D341Med (cell line): ENCODE measurements at places on chromosomes 1 and 21.

- DNase-seq = peak; percentile 72
Observed at GRCh38 chr1:226737819-226738420, 1.2 kb downstream of the ITPKB start.

- no peak for DNase-seq
Observed at GRCh38 chr1:247290576-247290975, 34.7 kb downstream of the VN1R5 start.

DNA sequence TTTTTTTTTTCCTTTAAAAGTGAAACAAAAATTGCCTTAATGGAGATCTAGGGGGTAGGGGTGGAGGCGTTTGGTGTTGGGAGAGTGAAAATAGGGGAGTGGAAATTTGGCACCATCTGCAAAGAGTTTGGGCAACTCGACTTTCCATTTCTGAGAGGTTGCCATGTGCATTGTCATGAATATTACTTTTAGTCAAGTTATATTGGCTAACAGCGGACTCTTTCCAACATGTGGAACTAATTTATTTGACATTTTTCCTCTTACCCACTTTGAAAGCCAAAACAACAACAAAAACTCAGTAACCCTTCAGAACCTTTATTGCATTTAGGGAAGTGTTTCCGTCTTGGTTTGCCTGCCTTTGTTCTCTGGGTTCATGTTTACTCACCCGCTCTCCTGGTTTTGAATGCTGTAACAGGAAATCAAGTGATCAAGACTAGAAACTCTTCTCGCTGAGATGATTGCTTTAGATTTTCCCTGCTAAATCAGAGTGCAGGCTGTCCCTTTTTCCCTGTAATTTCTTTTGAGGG is 70.4 kb downstream of the CACHD1 start:
- DNase-seq = no peak

GRCh38 chr1:186404454-186405051 is 28.9 kb downstream of the ODR4 start:
- DNase-seq = peak; percentile 53

- DNase-seq = no peak
Observed at GRCh38 chr1:200154069-200154767, 126.7 kb downstream of the NR5A2 start.

DNA sequence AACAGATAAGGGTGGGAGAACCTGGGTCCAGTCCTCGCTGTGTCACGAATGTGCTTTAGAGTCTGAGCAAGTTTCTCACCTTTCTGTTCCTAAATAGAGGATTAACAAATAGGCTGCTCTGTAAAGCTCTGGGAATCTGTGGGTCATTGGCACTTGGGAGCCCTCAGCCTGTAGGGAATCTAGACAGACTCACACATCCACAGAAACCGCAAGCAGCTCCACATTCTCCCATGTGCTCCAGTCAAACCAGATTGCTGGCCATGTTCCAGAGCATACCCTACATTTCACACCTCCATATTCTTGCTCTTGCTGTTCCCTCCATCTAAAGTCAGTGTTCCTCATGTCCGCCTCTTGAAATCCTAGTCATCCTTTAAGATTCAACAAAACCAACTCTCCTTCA is 7.8 kb upstream of the AHCYL1 start:
- no peak for DNase-seq

- peak; percentile 60 for DNase-seq
Observed at GRCh38 chr1:9852410-9853248, 28.9 kb upstream of the CLSTN1 start.

DNA sequence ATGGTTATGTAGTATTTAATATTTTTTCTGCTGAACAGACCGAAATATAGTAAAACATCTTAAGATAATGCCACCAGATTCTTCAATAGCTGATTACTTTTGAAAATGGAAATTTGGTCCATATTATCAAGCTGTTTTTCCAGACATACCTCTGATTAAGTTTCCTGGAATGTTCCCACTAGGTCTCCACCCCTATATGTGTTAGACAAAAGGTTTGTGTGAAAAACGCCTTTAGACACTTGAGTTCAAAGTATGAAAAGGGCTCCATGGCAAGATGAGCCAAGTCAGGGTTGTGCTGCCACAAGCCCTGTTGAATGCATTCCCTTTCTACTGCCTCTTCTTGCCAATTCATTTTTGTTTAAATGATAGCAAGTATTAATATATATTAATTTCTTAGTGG is 52.7 kb downstream of the ZBTB17 start:
- no peak for DNase-seq

GRCh38 chr1:164628772-164629171 is 69.8 kb downstream of the PBX1 start:
- no peak for DNase-seq

- DNase-seq = no peak
Observed at GRCh38 chr1:170114906-170115305, 30.9 kb upstream of the NTMT2 start.

DNA sequence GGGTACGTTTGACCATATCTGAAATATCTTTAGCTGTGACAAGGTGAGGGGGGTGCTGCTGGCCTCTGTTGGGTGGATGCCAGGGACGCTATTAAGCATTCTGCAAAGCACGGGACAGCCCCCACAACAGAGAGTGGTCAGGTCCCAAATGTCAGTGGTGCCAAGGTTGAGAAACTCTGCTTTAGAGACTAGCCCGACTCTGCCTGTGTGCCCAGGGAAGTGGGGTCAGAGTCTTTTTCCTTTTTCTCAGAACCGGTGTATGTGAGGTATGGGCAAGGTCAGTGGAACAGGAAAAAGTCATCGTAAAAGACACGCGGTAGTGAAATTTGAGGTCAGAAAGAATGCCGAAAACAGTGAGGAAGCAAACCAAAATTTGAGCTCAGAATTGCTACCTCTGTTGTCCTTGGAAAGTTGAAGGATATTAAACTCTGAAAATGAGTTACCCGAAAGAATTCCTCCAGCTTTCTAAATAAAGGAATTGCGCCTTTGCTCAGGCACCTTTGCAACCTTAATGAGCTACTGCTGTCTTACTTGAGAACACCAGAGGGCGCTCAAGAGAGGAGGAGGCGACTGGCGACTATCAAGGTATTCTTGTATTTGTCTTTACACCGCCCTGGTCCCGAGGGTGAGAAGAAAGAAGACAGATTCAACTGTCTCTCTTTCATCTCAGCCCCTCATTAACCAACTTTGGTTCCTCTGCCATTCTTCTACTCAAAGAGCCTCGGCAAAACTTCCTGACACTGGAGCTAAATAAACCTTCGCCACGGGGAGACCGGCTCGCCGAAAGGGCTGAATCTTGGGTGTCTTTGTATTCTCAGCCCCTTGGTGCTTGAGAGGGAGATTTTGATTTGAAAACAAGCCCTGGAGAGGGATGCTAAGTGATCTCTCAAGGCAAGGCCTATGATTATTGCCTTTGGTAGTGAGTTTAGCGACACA is 85.4 kb upstream of the OLIG2 start:
- DNase-seq = peak; percentile 75

DNA sequence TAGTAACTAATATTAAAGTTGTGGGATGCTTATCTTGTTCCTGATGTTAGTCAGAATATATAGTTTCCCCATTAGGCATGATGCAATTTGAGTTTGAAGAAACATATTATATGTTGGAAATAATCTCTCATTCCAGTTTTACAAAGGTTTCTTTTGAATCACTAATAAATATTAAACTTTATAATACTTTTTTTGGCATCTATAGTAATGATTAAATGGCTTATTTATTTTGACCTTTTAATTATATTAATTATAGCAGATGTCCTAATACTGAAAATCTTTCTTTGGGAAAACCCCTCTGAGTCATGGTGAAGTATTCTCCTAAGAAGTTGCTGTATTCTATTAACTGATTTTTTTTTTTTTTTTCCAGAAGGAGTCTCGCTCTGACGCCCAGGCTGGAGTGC is 28.5 kb upstream of the PTGS2 start:
- no peak for DNase-seq

DNA sequence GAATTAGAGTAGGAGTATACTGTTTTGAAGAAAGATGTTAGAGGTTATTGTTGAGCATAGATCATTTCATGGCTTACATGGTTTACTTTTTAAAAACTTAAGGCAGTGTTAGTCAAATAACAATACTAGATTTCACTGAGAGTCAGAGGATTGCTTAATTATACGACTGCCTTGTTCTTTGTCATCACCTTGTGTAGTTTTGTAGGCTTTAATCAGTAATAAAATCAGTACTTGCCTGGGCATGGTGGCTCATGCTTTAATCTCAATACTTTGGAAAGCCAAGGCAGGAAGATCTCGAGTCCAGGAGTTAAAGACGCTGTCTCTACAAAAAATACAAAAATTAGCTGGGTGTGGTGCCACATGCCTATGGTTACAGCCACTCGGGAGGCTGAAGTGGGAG is 41.3 kb upstream of the GPR52 start:
- no peak for DNase-seq

- DNase-seq = no peak
Observed at GRCh38 chr1:81617308-81617967, 183.3 kb upstream of the ADGRL2 start.

- DNase-seq = no peak
Observed at GRCh38 chr1:59345221-59345620, 48.3 kb downstream of the FGGY start.

DNA sequence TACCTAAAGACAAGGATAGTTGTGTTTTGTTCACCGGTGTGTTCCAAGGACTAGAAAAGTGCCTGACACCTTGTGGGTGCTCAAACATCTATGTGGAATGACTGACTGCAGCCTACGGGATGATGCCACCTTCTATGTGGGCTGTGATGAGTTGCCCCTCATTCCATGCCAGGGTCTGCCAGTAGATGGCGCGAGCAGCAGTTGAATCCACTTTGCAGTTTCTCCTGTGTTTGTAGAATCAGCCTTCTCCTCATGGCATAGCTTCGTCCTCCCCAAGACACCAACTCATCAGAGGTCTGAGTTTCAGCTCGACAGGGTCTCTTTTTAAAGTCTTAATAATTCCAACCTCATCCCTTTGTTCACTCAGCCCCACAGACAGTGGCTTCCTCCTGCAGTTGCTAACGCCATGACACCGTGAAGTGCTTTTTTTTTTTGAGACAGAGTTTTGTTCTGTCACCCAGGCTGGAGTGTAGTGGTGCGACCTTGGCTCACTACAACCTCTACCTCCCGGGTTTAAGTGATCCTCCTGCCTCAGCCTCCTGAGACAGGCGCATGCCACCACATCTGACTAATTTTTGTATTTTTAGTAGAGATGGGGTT is 133.7 kb downstream of the CAPN8 start:
- peak; percentile 65 for DNase-seq

DNA sequence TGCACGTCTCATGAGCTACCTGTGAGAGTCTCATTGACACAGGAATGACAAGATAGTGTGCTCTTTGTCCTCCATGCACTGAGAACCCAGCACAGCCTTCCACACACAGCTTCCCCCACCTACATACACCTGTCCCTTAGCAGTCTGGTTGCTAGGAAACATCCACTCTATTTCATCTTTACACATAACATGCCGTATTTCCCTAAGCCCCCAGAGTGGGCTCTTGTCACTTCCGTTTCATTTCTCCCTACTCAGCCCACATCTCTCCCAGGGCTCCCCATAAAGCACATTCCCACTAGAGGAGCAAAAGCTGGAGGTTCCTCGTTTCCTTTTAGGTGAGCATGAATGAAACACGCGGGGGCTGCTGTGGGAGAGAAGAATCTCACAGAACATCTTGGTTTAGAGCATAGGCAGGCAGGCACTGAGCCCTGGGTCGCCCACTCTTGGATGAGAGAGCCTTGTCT is 137.1 kb downstream of the ETS2 start:
- no peak for DNase-seq

GRCh38 chr1:234536741-234537140 is 57.8 kb upstream of the TARBP1 start:
- DNase-seq = no peak

- no peak for DNase-seq
Observed at GRCh38 chr1:243346016-243346415, 90.2 kb downstream of the SDCCAG8 start.

DNA sequence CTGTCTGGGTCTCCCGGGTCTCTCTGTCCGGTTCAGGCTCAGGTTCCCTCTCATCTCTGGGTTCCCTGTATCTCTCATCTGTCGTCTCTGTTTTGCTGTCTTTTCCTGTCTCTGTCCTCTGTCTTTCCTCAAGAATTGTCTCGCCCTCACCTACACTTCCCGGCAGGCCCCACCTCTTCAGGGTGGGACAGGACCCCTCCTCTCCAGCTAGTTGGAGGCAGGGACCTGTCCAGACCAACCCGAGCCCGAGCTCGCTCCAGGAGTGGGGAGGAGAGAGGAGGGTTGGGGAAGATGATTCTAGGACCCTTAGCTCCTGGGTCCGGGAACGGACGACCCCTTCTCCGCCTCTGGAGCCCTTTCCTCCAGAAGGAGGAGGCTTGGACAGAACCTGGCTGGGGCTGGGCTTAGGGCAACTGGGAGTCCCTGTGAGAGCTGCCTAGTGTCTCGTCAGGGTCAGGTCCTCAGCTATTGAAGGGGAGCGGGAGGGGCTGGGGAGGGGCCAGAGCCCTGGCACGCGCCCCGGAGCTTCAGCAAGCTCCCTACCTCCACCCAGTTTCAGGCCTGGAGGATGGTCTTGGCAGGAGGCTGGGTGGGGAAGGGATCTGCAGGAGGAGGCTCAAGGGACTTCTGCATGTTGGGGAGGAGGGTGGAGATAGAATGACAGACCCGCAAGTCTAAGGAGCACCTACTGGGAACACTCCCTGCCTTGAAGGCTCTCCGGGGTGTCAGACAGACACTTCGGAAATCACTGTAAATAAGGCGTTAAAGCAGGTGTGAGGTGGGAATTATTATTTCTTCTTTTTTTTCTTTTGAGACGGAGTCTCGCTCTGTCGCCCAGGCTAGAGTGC is 26.3 kb upstream of the EPB41 start:
- no peak for DNase-seq

DNA sequence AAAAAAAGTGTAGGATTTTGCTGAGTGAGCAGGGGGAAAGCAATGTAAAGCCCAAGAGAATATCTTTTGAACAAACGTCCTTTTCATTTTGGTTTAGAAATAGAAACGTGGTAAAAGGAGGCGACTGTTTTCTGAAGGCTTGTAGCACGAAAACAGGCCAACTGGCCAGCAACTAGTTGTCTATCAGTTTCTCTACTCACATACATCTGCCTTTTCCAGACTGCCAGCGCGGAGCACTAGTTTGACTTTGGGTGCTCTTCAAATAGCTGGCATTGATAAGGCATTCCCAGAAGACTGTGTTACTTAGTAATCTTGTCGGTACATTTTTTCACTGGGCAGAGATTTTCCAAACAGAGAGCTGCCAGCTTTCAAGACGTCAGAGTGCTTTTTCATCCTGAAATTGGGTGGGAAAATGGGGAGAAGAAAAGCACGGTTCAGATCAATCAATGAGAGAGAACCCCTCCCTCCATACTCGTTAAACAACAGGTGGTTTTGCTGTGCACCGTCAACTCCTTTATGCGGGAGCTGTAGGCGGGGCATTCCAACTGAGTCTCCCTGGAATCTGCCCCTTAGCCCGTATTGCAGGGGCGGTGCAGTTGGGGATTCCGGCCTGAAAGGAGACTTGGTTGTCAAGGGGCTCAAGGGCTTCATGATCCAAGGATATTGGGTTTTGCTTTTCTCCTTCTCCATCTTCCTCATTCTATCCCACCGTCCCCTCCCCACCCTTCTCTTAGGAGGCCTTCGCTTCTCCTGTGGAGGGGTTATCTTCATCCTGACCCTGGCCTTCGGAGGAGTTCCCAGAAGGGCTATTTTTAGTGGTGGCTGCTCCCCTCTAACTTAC is 884 bp upstream of the LRRC8C start:
- peak; percentile 23 for DNase-seq
